Substantia nigra (tissue), 51 donors: ENCODE measurements at places on chromosomes 7 and 10.

- DNase-seq = no peak
Measured at GRCh38 chr7:87473986-87474385, 1.5 kb downstream of the ABCB4 start.

GRCh38 chr10:31679936-31680335, 248.7 kb downstream of the ARHGAP12 start:
- no peak for DNase-seq

GRCh38 chr10:62399211-62399610, 25.0 kb downstream of the ZNF365 start:
- no peak for DNase-seq

GRCh38 chr10:86312701-86313270, 53.8 kb downstream of the GRID1 start:
- no peak for DNase-seq

- no peak for DNase-seq
Measured at GRCh38 chr10:46266306-46266985, 20.4 kb upstream of the ANTXRL start.

DNA sequence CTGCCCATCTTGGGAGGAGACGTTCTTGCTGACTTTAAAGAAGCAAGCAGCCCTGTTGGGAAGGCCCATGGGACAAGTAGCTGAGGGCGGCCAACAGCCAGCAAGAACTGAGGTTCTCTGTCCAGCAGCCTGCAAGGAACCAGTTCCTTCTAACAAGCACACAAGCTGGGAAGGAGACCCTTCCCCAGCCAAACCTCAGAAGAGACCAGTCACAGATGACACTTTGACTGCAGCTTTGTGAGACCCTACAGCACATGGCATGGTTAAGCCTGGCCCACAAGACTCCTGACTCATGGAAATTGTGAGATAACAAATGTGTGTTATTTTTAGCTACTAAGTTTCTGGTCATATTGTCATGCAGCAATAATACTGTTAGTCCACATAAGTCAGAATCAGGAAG, 99.9 kb downstream of the PRLHR start:
- DNase-seq = no peak

DNA sequence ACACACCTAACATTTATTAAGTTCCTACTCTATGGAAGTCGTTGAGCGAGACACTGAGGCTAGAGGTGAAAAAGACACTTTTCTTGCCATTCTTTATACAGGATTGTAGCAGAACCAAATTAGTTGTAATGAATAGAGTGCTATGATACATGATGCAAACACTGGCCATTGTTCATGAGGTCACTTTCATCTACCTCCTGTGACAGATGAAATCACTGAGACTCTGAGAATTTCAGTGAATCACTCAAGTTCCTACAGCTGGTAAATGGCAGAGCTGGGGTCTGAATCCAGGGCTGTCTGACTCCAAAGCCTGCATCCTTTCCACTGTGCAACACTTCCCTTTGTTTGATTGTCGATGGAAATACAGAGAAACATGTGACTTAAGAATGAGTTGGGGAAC, 657.6 kb downstream of the LRMDA start:
- DNase-seq = no peak

GRCh38 chr7:55131142-55131929, 112.5 kb downstream of the EGFR start:
- no peak for DNase-seq

DNA sequence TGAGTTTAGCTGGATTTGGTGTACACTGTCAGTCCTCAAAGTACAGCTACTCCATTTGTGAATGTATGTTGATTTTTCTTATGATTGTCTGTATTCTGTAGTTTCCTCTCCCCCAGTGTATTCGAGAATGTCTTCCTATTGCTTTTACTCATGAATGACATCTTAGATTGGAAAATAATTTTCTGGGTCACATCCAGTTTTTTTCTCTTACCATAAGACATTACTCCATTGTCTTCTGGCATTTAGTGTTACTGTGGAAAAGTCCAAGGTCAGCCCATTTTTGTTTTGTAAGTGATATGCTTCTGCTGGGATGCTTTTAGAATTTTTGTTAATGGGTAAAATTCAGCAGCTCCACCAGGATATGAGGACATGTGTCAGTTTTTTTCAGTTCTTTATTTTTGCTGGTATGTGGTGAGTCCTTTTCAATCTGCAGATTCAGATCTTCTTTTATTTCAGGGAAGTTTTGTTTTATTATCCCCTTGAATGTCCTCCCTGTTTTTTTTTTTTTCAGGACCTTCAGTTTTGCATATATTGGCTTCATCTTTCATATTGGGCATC, 33.6 kb downstream of the WAC start:
- DNase-seq = no peak

- no peak for DNase-seq
Measured at GRCh38 chr7:129702761-129703338, 91.3 kb downstream of the NRF1 start.
